ENCODE measurements at places on chromosomes 6 and 20. TPM values are rescaled to one million over a fixed set of nuclear protein-coding genes. Genes with fewer than 3 reads are reported as not detected.

Gene LTB
- 0.07 TPM for polyA plus RNA-seq

GRCh38 chr20:34863421-34863965, 9.2 kb downstream of the GGT7 start:
- DNase-seq, result no peak

GRCh38 chr6:41584668-41585205, 38.6 kb downstream of the FOXP4 start:
- no peak for DNase-seq

GRCh38 chr20:34578521-34578920, 20.0 kb downstream of the MAP1LC3A start:
- DNase-seq, result no peak

- DNase-seq, result no peak
These were observed 105.1 kb downstream of the UST start for GRCh38 chr6:148851683-148852556.

- DNase-seq, result no peak
These were observed 7.2 kb downstream of the KIF16B start for GRCh38 chr20:16566080-16566479.

DNA sequence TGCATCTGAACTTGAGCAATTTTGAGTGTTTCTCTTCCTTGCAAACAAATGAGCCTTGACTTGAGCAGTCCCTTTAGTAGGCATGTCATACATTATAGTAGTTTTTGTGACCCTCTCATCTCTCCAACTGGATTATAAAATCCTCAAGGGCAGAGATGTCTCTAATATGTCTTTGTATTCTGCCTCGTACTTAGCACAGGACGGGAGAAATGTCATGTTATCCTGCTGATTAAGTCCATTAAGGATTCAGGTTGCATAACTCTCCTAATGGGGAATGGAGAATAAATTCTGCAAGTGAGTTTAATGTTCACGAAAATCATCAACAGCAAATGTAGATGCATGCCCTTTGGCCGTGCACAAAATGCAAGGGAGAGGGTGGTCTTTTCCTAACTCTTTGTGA, 942.9 kb downstream of the KIF16B start:
- no peak for DNase-seq

All from K562 (cell line).